ENCODE measurements at places on chromosomes 5 and 9. TPM values are rescaled to one million over a fixed set of nuclear protein-coding genes. Genes with fewer than 3 reads are reported as not detected.

Gene PCDHGA10
- 3.8 TPM for total RNA-seq

- no peak for DNase-seq
Observed at GRCh38 chr5:69341520-69342161, 9.0 kb upstream of the CCDC125 start.

GRCh38 chr5:124641154-124641792 lies 105.2 kb downstream of the ZNF608 start:
- DNase-seq: peak; percentile 50

DNA sequence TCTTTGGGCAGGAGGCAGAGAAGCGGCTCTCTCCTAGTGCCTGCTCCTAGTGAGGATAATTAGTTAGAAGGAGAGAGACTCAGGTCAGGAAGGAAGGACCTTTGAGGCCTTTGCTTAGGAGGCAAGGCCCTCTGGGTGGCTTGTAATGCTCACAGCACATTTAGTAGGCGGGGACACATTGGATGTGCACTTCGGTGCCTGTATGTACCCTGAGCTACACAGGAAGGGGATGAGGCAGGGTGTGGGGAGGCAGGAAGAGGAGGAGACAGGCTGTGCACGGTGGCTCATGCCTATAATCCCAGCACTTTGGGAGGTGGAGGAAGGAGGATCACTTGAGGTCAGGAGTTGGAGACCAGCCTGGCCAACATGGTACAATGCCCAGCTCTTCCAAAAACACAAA lies 7.2 kb upstream of the LCN2 start:
- no peak for DNase-seq

GRCh38 chr5:50365426-50366251 lies 75.4 kb downstream of the EMB start:
- no peak for DNase-seq

All from stomach (tissue), 19 donors.